ENCODE measurements at places on chromosomes 4 and X.
A peak's percentile ranks its signal among the peaks of the same experiment; 100 is the strongest.

GRCh38 chr4:683982-684622 lies 4.8 kb downstream of the SLC49A3 start:
- DNase-seq: no peak

GRCh38 chrX:112025753-112026152 lies 56.8 kb downstream of the TRPC5 start:
- no peak for DNase-seq

- DNase-seq: no peak
Observed at GRCh38 chr4:121510341-121510874, 129.6 kb upstream of the QRFPR start.

GRCh38 chrX:56564921-56565840 lies 1.8 kb downstream of the UBQLN2 start:
- no peak for DNase-seq

- DNase-seq: no peak
Observed at GRCh38 chr4:151675411-151675971, 85.3 kb downstream of the GATB start.

- DNase-seq: no peak
Observed at GRCh38 chr4:143404555-143404954, 67.9 kb downstream of the GAB1 start.

DNA sequence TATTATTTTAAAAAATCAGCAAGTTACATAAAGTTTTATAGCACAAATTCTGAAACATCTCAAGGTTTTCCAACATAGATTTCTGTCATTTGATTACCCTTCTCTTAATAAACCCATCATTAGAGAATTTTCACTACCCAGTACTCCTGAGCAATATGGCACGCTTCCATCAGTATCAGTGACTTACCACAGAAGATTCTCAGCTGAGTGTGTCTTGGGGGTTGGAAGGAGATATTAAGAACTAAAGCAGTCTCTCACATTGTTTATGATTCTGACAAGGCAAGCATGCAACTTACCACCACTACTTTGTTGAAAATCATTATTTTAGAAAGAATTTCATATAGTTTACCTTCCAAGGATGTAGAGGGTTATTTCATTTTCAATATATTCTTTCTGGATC lies 67.7 kb downstream of the INPP4B start:
- no peak for DNase-seq

- DNase-seq: no peak
Observed at GRCh38 chr4:157996061-157997028, 176.5 kb downstream of the GASK1B start.

DNA sequence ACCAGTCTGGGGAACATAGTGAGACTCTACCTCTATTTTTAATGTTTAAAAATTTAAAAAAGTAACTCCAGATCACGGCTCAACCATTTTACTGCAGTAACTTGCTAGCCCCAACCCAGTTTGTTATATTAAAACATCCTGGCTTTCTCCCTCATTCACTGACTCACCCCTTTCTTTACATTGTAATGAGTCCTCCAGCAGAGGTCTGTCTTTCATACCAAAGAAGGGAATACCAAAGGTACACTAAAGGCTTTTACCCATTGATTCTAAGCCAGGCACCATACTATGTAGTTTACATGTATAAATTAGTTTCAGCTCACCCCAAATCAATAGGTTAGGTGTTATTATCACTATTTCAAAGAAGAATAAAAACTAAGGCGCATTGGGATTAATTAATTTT lies 286.9 kb downstream of the PACRGL start:
- no peak for DNase-seq

DNA sequence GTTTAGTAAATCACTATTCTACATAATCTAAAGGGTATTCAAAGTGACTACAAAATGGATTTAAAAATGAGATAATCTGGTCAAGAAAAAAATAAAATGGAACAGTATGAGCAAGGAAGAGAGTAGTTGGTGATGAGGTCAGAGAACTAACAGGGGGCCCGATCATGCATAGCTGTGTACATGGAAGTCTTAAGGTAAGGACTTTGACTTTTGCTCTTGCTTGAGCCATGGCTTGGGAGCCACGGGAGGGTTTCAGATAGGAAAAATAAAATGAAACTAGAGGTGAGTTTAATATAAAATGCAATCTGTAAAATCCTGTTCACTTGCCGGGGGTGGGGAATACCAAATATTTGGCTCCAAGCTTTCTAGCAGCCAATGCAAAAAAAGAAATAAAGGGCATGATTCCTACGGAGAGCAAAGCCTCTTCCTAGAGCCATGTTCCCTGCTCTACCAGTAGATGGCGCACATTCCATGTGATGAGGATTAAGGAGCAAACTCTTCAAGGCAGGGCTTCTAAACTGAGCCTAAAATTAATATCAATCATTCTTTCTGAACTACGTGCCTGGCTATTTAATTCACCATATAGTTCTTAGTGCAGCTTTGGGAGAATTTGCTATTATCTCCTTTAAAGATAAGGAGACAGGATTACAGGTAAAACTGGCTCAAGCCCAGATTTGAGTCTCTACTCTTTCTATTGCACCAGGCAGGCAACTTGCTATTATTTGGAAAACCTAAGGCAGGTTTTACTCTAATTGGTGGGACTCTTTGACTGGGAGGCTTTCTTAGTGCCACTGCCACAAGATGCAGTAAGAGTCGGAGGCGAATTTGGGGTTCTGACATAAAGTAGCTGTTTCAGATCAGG lies 6.8 kb upstream of the CLCN5 start:
- DNase-seq: peak; percentile 46

DNA sequence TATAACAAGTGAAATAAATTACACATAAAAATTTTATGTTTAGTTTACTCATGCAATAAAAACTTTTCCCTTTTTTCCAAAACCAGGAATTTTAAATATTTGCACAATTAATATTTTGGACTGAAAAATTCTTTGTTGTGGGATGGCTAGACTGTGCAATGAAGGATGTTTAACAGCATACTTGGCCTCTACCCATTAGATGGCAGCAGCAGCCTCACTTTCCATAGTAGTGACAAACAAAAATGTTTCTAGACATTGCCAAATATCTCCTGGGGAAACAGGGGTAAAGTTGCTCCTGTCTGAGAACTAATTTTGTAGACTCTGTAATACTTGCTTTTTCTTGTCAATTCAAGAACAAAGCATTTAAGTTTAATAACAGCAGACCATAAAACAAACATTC lies 49.8 kb downstream of the SCLT1 start:
- no peak for DNase-seq

GRCh38 chr4:158033416-158034120 lies 139.3 kb downstream of the GASK1B start:
- no peak for DNase-seq

GRCh38 chr4:105025263-105026017 lies 121.2 kb upstream of the TET2 start:
- no peak for DNase-seq

GRCh38 chr4:23039818-23040217 lies 347.1 kb downstream of the GBA3 start:
- no peak for DNase-seq

DNA sequence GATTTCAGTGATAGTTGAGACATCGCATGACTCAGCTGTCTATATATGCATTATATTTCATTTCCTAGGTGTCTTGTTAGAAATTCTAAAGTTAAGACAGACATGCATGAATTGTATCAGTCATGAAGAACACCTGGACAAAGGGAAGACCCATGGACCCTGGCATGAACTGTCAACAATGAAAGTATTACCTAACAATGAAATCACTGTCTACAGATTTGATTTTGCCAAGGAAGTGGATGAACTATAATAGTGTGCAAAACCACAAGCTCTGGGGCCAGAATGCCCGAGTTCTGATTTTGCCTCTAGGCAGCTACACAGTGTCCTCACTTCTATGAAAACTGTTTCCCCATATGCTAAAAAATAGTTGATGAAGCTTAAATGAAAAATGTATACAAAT lies 386.1 kb downstream of the NLGN4X start:
- DNase-seq: no peak

- DNase-seq: no peak
Observed at GRCh38 chr4:39464886-39465501, 6.1 kb downstream of the LIAS start.

All from NCI-H1105 treated with DMSO at 0.1 percent for 48 hours (cell line).